Islet precursor cell (in vitro differentiated cells): ENCODE measurements at places on chromosomes 7 and 10.
A peak's percentile ranks its signal among the peaks of the same experiment; 100 is the strongest.

DNA sequence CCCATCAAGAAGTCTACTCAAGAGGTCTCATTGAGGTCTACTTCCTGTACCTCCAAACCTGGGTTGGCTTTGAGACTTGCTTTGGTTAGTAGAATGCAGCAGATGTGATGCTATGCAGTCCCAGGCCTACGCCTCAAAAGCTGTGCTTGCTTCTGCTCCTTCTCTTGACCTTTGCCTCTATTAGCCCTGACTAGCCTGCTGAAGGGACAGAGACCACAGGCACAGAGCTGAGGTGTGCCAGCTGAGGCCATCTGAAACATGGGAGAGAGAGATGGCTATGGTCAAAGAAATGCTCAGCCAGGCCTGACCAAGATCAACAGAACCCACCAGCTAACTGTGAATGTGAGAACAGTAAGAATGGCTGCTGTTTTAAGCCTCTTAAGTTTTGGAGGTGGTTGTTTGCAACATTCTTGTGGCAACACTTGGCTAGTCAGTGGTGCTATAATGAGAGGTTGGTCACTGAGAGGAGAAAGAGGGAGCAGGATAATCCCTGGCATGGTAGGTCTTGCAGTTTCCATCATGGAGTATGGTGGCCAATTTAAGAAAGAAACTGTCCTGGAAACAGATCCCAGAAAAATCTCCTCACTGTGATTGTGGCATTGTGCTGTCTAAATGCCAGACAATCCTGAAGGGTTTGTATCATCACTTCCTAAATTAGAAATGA lies 176.1 kb upstream of the PHYHIPL start:
- no peak for DNase-seq

GRCh38 chr7:1689311-1689710 lies 19.2 kb downstream of the ELFN1 start:
- no peak for DNase-seq

DNA sequence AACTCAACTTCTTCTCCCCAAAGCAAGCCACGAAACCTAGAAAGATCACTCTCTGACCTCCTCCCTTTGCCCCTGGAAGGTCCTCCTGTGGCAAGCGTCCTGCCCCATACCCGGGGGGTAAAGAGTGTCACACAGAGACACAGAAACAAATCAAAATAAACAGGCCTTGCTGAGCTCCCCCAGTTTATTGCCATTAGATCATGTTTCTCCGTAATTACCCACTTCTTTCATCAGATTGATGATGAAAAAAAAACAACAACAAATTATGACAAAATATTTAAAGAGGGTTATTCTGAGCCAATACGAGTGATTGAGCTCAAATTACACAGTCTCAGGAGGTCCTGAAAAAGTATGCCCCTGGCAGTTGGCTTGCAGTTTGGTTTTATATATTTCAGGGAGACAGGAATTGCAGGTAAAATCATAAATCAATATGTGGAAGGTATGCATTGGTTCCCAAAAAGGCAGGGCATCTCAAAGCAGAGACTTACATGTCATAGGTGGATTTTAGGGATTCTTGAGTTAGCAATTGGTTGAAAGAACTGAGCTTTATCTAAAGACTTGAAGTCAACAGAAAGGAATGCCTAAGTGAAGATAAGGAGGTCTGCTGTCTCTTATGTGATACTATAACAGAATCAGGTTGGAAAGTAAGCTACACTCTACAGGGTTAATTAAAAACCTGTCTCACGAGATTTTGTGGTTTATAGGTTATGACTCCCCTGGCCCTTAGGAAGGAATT lies 86.2 kb downstream of the APBB1IP start:
- DNase-seq, result no peak

DNA sequence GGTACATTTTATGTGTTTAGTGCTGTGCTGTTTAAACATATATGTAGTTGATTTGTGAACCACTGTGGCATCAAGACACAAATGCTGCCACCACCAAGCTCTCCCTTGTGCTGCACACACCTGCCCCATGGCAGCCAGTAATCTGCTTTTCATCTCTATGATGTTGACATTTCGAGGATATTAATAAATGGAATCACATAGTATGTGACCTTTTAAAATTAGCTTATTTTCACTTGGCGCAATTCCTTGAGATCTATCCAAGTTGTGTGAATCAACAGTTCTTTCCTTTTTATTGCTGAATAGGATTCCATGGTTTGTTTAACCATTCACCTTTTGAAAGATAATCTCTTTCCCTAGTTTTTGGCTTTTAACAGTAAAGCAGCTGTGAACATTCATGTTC lies 73.1 kb downstream of the BMPR1A start:
- DNase-seq, result no peak

GRCh38 chr7:46127814-46128213 lies 206.7 kb upstream of the IGFBP3 start:
- no peak for DNase-seq

GRCh38 chr7:6392712-6393666 lies 54.8 kb downstream of the DAGLB start:
- no peak for DNase-seq

- peak; percentile 82 for DNase-seq
These were observed 120.3 kb downstream of the GATA3 start for GRCh38 chr10:8174762-8175161.

GRCh38 chr7:25353196-25353595 lies 124.9 kb upstream of the NPVF start:
- no peak for DNase-seq

GRCh38 chr7:70494225-70495032 lies 637.5 kb upstream of the GALNT17 start:
- DNase-seq, result peak; percentile 77

GRCh38 chr7:148185041-148185440 lies 405.5 kb upstream of the C7orf33 start:
- DNase-seq, result no peak

GRCh38 chr7:158698657-158699195 lies 5.9 kb downstream of the NCAPG2 start:
- DNase-seq, result no peak

- no peak for DNase-seq
These were observed at the start of gene NEBL for GRCh38 chr10:20897146-20897825. Gene NEBL (minus strand): TSS chr10:20897311. CDS start chr10:20897205, 106 bp downstream.

- no peak for DNase-seq
These were observed 8.0 kb downstream of the ELFN1 start for GRCh38 chr7:1678081-1678543.

DNA sequence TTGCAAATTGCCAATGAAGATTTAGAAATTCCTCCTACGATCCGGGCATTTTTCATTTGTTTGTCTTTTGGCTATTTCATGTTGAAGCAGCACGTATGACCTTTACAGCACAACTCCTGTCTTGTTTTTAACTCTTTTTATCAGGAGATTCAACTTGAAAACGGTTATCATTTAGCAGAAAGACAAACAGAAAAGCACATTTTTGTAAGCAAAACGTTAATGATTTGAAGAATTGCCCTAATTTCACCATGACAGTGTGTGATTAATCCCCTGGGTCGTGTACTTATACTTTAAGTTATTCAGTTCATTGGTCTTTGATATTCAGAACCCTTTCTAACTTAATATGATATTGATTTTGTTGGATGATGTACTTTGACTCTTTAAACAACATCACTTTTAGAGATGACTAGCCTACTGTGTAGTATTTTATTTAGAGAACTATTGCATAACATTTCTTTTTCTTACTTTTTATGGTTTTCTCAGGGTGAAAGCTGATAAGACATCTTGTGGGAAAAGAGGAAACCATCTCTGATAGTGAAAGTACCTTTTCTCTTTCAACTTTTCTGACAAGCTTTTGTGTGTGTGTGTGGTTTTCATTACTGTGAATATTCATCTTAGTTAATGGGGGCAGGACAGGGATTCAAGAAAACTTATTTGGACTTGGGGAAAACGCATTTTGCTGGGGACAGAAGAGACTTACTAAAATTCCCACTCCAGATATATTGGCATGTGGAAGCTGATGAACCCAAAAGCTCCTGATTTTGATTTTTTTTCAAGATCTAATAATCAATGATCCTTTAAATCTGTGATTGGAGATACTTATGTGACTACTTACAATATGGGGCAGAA lies 8.1 kb downstream of the HHEX start:
- no peak for DNase-seq

DNA sequence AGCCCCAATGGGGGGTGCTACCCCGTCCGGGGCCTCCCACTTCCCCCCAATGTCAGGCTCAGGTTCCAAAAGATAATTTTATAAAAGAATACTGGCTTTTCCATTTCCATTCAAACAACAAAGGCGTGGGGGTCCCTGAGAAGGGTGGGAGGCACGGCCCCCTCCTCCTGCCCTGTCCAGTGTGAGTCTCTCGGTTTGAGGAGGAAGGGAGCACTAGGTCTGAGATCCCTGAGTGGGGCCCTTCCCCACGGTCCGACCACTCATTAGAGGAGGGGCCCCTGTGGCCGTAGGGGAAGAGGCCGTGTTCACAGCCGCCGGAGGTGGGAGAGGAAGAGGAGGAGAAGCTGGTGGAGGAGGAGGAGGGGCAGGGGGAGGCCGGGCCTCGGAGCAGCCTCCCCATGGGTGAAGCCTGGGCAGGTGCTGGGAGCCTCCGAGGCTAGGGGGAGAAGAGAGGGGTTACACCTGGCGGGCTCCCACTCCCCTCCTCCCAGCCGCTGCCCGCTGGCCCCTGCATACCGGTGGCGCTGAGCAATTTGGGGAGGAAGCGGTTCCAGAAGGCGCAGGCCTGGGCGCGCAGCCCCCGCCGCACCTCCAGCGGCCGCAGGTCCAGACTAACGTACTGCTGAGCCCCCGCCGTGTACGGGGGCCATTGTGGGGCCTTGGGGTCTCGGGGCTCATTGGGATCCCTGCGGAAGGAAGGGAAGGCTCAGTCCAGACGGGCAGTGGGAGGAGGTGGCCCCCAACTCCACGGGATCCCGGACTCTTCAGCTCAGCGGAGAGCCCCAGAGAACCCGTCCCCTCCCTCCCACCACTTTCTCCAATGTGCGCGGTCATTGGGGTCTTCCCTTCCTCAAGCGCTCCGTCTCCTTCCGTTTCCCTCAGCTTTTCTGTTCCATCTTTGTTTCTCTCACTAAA lies 1.4 kb upstream of the UFSP1 start:
- peak; percentile 67 for DNase-seq

DNA sequence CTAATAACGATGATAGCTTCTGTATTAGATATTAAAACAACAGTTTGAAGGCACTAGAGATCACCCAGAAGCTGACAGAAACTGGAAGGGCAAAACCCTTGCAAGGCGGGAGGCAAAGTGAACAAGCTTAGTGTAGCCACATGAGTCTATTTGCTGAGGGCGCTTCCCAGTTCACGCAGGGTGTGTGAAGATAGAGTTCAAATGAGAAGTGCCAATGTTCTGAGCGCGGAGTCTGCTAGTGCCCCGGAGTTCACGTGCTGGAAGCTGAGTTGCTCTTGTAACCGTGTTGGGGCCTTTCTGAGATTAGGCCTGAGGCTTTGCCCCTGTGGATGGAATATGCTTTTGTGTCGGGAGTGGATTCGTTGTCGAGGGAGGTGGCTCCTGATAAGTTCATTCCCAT lies 16.6 kb upstream of the GTPBP4 start:
- no peak for DNase-seq

GRCh38 chr10:70588859-70589570 lies 13.5 kb downstream of the PRF1 start:
- DNase-seq, result no peak

DNA sequence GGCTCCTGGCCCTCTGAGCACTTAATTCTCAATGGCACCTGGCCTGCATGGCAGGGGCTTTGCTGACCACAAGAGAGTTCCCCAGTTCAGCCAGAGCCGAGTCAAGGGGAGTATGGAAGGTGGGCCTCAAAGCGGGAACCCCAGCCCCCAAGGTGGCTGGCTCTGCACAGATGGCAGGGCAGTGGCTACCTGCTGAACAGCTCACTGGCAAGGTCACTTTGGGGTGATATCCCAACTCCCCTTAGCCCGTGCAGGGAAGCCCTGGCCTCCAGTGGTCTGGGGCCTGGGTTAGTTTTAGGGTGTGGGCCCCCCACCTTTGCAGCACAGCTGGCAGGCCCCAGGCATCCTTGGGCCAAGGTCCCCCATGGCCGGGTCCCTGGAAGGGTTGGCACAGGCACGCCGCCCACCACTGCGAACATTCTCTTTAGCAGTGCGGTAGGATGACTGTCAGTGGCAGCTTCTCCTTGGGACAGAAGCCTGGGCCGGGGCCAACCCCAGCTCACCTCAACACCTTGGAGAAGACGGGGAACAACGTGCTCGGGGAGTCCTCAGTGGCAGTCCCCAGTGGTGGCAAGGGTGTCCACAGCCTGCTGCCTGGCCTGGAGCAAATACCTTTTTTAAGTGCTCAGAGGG lies 36.8 kb downstream of the PPIF start:
- DNase-seq, result no peak

GRCh38 chr7:116232350-116232749 lies 22.0 kb downstream of the TES start:
- no peak for DNase-seq

DNA sequence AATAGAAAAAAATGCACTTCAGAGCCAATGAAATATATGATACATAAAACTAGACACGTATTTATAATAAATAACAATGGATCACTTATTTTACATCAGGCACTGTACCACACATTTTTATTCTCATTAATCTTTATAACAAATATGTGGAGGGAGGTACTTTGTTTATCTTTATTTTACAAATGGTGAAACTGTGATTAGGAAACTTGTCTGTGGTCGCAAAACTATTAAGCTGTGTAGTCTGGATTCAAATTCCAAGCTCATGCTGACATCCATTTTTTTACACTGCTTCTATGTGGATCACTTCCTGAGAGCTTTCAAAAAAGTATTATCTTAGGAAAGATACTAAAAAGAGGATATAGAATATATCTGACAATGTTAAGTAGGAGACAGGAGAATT lies 978.6 kb downstream of the SORCS1 start:
- no peak for DNase-seq

- no peak for DNase-seq
These were observed 55.9 kb downstream of the PDIA4 start for GRCh38 chr7:148972375-148972774.

DNA sequence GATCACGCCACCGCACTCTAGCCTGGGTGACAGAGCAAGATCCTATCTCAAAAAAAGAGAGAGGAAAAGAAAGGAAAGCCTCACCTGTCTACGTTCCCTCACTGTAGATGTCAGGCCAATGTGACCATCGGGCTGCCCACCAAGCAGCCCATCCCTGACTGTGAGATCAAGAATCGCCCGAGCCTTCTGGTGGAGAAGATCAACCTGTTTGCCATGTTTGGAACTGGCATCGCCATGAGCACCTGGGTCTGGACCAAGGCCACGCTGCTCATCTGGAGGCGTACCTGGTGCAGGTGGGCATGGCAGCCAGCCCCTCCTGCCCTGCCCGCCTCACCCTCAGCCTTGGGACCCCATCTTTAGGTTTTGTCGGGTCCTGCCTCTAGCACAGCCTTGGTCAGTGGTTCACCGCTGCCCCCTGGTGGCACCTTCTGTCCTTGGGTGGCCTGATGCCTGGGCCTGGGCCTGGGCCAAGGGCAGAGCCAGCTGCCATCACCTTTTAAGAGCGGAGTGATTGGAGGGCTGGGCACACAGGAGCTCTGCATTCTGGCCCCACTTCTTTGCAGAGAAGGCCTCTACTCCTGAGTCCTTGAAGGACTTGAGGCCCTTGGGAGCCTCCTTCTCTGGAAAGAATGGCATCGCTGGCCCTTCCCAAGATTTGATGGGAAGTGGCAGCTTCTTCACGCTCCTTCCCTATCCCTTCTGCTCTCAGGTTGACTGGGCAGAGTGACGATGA lies 14.4 kb upstream of the AHCYL2 start:
- peak; percentile 83 for DNase-seq

GRCh38 chr10:101134299-101135127 lies 3.4 kb downstream of the TLX1 start:
- no peak for DNase-seq
